ENCODE measurements at places on chromosomes 12 and 14.

DNA sequence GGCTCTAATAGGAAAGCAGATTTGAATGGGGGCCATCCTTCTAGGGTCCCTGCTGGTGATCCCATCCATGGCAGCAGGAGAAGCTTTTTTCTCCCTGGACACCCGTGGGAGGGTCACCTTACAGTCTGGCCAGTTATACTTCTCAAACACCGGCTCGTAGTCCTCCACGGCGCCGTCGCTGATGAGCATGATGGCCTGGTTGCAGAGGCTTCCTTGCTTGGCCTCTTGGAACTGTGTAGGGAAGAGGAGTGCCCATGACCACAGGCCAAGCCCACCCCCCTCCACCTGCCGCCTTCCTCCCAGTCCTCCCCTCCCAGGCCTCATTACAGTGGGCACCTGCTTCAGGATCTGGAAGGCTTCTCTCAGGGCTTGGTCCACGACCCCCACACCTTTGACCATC is 33.8 kb downstream of the CACNA2D4 start:
- no peak for DNase-seq

DNA sequence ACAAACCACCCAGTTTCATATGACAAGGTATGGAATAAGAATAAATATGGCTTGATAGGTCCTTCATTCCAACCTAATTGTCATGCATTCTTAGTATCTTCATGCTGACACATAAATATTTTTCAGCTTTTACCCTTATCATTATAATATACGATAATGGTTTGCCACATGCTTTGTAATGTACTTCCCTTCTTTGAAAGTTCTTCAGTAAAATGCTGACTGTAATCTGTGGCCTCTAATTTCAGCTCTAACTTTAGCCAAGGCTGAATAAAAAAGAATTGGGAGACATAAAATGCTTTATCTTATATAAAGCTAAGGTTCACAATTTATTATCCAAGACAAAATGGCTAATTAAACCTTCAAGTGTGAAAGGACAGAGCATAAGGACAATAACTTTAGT is 2.6 kb upstream of the MAP4K5 start:
- no peak for DNase-seq

DNA sequence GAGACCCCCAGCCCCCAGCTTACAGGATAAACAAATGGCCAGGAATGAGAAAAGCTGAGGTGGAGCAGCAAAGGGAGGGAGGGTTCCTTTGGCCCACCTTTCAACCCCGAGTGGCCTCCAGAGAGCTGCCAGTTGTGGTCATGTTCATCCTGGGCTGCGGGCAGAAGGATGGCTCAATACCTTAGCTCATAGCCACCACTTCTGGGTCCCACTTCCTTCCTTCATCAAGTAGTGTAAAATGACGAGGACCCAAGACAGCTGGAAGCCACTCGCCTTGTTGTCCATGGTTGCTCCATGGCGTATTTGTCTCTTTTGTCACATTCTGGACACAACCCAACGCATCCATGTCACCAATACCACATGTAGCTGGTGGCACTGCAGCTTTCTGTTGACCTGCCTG is 24.2 kb downstream of the CRACR2A start:
- peak; percentile 19 for DNase-seq

- DNase-seq, result no peak
These were observed 6.6 kb downstream of the APPL2 start for GRCh38 chr12:105229371-105229770.

GRCh38 chr12:106418970-106419369 is 61.4 kb downstream of the POLR3B start:
- no peak for DNase-seq
